CMK (cell line): ENCODE measurements at places on chromosomes 11 and 22.

DNA sequence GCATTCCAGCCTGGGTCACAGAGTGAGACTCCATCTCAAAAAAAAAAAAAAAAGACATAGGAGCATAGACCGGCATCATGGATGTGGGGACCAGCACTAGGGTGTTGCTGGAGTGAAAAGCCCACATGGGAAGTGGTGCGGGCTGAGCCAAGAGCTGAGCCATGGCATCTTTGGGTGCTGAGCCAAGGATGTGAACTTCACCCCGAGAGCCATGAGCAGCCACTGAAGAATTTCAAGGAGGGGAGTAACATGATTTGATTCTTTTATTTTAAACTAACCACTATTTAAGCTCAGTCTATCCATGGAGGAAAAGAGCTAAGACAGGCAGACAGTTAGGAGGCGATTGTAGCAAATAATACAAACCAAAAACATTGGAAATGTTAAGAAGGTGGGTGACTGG, 57.4 kb downstream of the AHNAK start:
- DNase-seq, result no peak

DNA sequence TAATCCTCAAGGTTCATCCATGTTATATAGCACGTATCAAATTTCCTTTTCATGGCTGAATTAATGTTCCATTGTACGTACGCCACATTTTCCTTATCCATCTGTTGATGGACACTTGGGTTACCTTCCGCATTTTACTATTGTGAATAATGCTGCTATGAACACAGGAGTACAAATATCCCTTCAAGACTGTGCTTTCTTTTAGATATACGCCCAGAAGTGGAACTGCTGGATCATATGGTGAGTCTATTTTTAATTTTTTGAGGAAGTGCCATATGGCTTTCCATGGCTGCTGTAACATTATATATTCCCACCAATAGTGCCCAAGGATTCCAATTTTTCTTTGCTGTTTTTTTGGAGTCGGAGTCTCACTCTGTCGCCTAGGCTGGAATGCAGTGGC, 6.0 kb downstream of the MRPL40 start:
- no peak for DNase-seq

GRCh38 chr22:38638728-38639127, 17.5 kb downstream of the FAM227A start:
- no peak for DNase-seq

GRCh38 chr11:120517390-120517761, 5.8 kb downstream of the GRIK4 start:
- no peak for DNase-seq

DNA sequence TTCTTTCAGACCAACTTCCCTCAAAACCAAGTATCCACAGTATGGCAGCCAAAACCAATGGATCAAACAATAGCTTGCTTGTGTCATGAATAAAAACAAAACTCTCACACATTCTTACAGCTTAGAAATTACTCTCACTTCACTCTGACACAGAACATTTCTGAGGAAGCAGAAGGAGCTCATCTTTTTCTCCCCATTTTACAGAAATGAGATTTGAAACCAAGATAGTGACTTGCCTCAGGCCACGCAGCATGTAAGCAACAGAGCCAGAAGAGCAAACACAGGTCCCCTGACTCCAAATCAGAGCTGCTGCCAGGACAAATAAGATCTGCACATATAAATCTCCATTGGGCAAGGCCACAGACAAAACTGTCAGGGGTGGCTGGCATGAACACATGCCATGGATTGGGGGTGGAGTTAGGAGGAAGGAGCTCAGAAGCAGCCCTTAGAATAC, 64.8 kb downstream of the RAB30 start:
- no peak for DNase-seq
